RWPE2 (cell line): ENCODE measurements at places on chromosomes 16 and 17.
A peak's percentile ranks its signal among the peaks of the same experiment; 100 is the strongest.

- no peak overlapping the region for H3K27ac ChIP-seq
- H3K27me3 ChIP-seq: peaks cover 3% of the 10 kb centered on the region
- H3K4me3 ChIP-seq: no peak overlapping the region
These were observed 5.0 kb upstream of the DNASE1L2 start for GRCh38 chr16:2231016-2231931.

GRCh38 chr17:80415626-80416137 is 715 bp downstream of the ENDOV start:
- H3K4me1 ChIP-seq: peaks cover 3% of the 10 kb centered on the region
- no peaks in the 10 kb centered on the region for H3K27me3 ChIP-seq
- H3K27ac ChIP-seq: peak overlapping the region; percentile 59
- peaks cover 19% of the 10 kb centered on the region; the same call in 1 of the 2 replicates for H3K36me3 ChIP-seq

GRCh38 chr16:88298833-88299745 is 83.7 kb upstream of the ZNF469 start:
- H3K27me3 ChIP-seq: no peaks in the 10 kb centered on the region
- peak; percentile 54 for DNase-seq
- peaks cover 25% of the 10 kb centered on the region for H3K4me1 ChIP-seq

- no peaks in the 10 kb centered on the region for H3K27me3 ChIP-seq
- H3K4me1 ChIP-seq: peaks cover 23% of the 10 kb centered on the region
- H3K27ac ChIP-seq: peak within 1 kb of the TSS; percentile 78
- H3K36me3 ChIP-seq: peaks cover 35% of the 10 kb centered on the region
These were observed at the start of gene NMRAL1 for GRCh38 chr16:4474192-4474961. Gene NMRAL1 (minus strand): TSS chr16:4474625. CDS start chr16:4474132, 493 bp downstream.

DNA sequence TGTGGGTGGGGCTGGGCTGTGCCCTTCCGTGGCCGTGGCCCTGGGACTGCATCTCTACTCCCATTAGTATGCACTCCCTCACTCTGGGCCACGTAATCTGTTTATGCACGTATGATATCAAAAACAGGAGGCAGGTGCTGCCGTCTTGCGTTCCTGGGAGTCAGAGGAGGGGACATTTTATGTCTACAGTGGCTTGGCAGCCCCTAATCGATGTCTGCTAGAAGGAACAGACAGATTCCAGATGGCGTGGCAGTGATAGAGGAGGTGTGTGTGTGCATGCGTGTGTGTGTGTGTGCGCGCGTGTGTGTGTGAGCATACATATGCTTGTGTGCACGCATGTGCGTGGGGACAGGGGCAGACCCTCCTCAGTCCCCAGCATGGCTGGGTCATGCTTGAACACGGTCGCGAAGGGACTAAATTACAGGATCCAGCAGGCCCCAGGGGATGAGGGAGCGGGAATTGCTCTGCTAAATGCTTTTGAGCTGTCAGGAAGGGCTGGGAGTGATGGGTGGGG is 44.7 kb downstream of the SREBF1 start:
- no peak overlapping the region for H3K4me3 ChIP-seq
- H3K27ac ChIP-seq: no peak overlapping the region
- H3K4me1 ChIP-seq: no peaks in the 10 kb centered on the region
- peaks cover 35% of the 10 kb centered on the region for H3K36me3 ChIP-seq
- DNase-seq: no peak

GRCh38 chr16:2350500-2350899 is 10.0 kb upstream of the ABCA3 start:
- H3K36me3 ChIP-seq: no peaks in the 10 kb centered on the region
- no peak for DNase-seq
- peaks cover 4% of the 10 kb centered on the region for H3K4me1 ChIP-seq
- no peaks in the 10 kb centered on the region for H3K27me3 ChIP-seq
- H3K27ac ChIP-seq: no peak overlapping the region

DNA sequence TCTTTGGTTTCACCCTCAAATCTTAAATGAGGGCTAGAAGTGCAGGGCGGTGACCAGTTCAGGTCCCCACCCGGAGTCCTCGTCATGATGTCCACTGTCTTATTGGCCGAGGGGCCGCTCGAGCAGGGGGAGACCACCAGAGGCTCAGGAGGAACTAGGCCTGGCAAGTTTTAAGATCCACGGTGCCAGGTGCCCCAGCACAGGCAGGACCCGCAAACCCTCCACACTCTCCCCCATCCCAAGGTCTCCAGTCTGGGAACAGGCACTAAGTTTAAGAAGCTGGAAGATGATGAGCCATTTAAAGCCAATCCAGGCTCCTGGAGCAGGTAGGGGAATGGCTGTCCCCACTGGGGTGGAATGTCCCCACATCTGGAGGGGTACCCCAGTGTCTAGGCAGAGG is 4.1 kb downstream of the DLX3 start:
- H3K27me3 ChIP-seq: peaks cover 10% of the 10 kb centered on the region
- no peak overlapping the region for H3K4me3 ChIP-seq
- H3K27ac ChIP-seq: no peak overlapping the region
- no peak for DNase-seq
- H3K4me1 ChIP-seq: peaks cover 16% of the 10 kb centered on the region
- H3K36me3 ChIP-seq: no peaks in the 10 kb centered on the region

DNA sequence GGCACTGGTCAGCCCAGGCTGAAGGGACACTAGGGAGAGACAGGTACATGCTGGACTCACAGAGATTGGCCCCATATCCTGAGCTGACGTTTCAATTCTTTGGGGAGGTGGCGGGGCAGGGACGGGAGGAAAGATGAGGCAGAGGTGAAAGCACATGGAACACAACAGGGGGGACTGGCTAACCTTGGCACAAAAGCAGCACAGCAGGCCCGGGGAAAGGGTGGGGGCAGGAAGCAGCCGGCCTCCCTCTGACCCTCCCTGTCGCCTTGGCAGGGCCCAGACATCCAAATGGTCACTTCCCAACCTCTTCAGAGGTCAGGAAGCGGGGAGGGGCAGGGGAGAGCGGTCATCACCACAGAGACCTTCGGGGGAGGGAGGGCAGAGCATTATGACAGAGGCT is 6.6 kb downstream of the VAT1 start:
- no peak overlapping the region for H3K4me3 ChIP-seq
- H3K4me1 ChIP-seq: no peaks in the 10 kb centered on the region
- no peak overlapping the region for H3K27ac ChIP-seq
- no peak for DNase-seq
- peaks cover 25% of the 10 kb centered on the region for H3K36me3 ChIP-seq

DNA sequence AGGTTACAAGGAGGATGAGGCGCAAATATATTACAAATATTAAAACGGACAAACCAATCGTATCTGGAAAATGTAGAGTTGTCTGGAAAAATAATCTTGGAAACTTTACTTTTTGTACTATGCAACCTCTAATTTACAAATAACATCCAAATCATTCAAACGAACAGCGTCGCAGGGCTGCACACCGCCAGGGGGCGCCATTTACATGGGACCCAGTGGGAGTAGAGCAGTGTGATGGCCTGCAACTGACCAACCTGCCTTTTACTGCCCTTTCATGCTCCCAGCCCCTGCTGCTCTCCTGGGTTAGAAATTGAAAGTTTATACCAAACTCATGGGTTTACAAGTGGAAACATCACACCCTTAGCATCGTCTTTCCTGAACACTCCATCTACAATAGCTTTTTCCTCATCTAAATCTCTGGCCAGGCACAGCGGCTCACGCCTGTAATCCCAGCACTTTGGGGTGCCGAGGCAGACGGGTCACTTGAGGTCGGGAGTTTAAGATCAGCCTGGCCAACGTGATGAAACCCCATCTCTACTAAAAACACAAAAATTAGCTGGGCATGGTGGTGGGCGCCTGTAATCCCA is 10.0 kb downstream of the PITPNC1 start:
- peaks cover 26% of the 10 kb centered on the region for H3K4me1 ChIP-seq
- H3K36me3 ChIP-seq: peaks cover 23% of the 10 kb centered on the region
- peak overlapping the region; percentile 88 for H3K27ac ChIP-seq
- no peak overlapping the region for H3K4me3 ChIP-seq

GRCh38 chr16:81888520-81889394 is 109.7 kb downstream of the PLCG2 start:
- H3K4me1 ChIP-seq: no peaks in the 10 kb centered on the region
- no peak overlapping the region for H3K4me3 ChIP-seq
- H3K27ac ChIP-seq: no peak overlapping the region

DNA sequence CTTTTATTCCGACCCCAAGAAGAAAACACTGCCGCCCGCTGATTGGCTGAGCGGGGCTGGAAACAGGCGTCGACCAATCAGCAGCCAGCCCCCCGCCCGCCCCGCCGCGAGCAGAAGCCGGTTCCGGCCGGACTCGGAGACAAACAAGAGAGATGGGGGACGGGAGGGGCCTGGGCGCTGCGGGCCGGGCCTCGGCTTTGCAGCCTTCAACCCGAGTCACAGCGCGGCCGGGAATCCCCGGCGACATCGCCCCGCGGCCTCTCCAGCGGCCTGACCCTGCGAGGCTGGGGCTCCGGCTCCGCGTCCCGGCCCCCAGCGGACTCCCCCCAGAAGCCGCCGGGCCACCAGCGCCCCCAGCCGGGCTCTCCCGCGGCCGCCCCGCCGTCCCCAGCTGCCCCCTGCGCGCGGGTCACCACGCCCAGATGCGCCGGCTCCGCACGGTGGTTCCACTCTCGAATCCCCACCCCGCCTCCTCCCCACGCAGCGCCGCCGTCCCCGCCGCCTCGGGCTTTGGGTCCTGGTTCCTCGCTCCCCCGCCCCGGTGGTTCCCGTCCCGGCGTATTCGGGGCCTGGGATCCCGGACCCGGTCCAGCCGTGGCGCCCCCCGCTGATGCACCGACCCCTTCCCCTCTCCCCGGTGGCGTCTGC is 346 bp upstream of the SLC43A2 start:
- DNase-seq: peak; percentile 96
- peak overlapping the region; percentile 67 for H3K27ac ChIP-seq
- no peaks in the 10 kb centered on the region for H3K4me1 ChIP-seq
- peaks cover 9% of the 10 kb centered on the region; the same call in 1 of the 2 replicates for H3K36me3 ChIP-seq
- H3K27me3 ChIP-seq: no peaks in the 10 kb centered on the region

DNA sequence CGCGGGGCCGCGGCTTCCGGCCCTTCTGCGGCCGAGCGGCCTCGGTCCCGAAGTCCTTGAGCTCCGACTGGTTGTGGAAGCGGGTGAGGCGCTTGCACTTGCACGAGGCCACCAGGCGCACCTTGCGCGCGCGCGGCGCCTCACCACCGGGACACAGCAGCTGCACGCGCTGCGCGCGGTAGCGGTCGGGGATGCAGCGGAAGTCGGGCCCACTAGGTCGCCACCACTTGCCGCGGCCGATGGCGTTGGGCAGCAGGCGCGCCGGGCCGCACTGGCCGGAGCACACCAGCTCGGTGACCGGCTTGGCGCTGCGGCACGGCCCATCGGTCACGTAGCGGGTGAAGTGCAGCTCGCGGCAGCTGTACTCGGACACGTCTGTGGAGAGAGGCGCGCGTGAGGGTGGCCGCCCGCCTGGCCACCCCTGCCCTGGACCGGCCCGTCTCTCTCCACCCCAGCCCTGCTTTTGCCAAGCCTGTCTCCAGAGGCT is 3.2 kb downstream of the SOST start:
- peaks cover 13% of the 10 kb centered on the region for H3K27me3 ChIP-seq
- H3K4me3 ChIP-seq: no peak overlapping the region
- no peak overlapping the region for H3K27ac ChIP-seq
- H3K36me3 ChIP-seq: no peaks in the 10 kb centered on the region
- DNase-seq: no peak

DNA sequence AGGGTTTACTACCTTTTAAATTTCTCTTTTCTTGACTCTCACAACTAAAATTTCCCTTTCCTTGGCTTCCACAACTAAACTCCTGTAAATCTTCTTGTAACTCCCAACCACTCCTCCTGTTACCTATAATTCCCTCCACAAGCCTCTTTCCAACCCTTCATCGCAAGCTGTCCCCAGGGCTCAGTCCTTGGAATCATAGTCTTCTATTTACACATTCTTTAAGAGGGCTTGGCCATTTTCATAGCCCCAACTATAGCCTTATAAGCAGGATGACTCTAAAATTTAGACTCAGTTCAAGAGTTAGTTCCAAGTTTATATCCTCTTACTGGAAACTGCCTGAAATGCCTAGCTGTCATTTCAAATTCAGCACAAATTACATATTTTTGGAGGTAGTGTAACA is 23.9 kb downstream of the GLG1 start:
- no peak overlapping the region for H3K27ac ChIP-seq
- H3K4me3 ChIP-seq: no peak overlapping the region

DNA sequence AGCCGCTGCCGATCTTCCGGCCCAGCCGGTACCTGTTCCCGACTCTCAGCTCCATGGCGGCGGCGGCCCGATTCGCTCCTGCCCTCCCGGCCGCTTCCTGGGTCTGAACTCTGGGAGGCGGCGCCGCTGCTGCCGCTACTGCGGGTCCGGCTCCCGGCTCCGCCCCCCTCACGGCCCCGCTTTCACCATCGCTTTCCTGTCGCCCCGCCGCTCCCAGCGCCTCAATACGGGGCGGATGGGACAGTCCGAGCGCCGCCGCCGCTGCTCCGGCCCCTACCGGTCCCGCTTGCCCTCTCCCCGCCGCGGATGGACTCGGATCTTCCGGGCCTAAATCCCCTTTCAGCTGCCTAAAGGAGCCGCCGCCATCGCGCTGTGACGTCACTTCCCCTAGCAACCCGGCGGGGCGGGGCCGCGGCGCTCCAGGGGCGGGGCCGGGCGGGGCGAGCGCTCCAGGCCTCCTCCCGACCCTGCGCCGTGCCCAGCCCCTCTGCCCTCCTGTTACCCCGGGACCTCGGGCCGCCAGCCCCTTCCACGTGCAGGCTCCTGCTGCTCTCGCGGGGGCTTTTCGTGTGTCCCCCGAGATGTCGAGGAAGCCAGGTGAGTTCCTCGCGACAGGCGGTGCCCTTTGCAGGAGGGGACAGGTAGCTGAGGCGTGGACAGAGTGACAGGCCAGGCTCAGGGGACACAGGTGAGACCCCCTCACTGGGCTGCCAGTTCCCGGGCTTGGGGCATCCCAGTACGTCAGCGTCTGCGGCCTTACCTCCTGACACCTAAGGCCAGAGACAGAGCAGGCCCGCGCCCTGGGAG is at the start of gene CSNK1D:
Gene CSNK1D, minus strand, starts transcription at position 374 of the 807 bp plus-strand sequence. Its CDS starts 319 bp downstream, at position 55.
- H3K27ac ChIP-seq: peak within 1 kb of the TSS; percentile 92
- H3K4me1 ChIP-seq: peaks cover 31% of the 10 kb centered on the region
- peak; percentile 91 for DNase-seq
- H3K4me3 ChIP-seq: peak within 1 kb of the TSS; percentile 55
- no peaks in the 10 kb centered on the region for H3K27me3 ChIP-seq

GRCh38 chr16:24516900-24517669 is 22.3 kb upstream of the RBBP6 start:
- no peak for DNase-seq
- H3K27ac ChIP-seq: no peak overlapping the region
- no peak overlapping the region for H3K4me3 ChIP-seq
- H3K36me3 ChIP-seq: no peaks in the 10 kb centered on the region
- H3K4me1 ChIP-seq: peaks cover 5% of the 10 kb centered on the region
- H3K27me3 ChIP-seq: no peaks in the 10 kb centered on the region

GRCh38 chr17:40961591-40961990 is 5.2 kb downstream of the KRT39 start:
- H3K4me3 ChIP-seq: no peak overlapping the region
- DNase-seq: no peak
- H3K4me1 ChIP-seq: peaks cover 25% of the 10 kb centered on the region
- H3K36me3 ChIP-seq: no peaks in the 10 kb centered on the region
- H3K27me3 ChIP-seq: no peaks in the 10 kb centered on the region
- H3K27ac ChIP-seq: no peak overlapping the region

GRCh38 chr16:1331712-1332617 is 1.5 kb upstream of the BAIAP3 start:
- peaks cover 6% of the 10 kb centered on the region for H3K4me1 ChIP-seq
- no peaks in the 10 kb centered on the region for H3K36me3 ChIP-seq
- H3K4me3 ChIP-seq: no peak overlapping the region
- H3K27ac ChIP-seq: no peak overlapping the region

GRCh38 chr16:401468-402348 is at the start of gene DECR2:
Gene DECR2 (plus strand): TSS chr16:401885. CDS start chr16:401964, 79 bp downstream.
- H3K27ac ChIP-seq: peak within 1 kb of the TSS; percentile 66
- peaks cover 6% of the 10 kb centered on the region; the same call in 1 of the 2 replicates for H3K36me3 ChIP-seq
- peak within 1 kb of the TSS; percentile 90 for H3K4me3 ChIP-seq

GRCh38 chr17:74212209-74212912 is 1.0 kb upstream of the TTYH2 start:
- H3K36me3 ChIP-seq: peaks cover 37% of the 10 kb centered on the region
- H3K27ac ChIP-seq: no peak overlapping the region
- no peaks in the 10 kb centered on the region for H3K27me3 ChIP-seq
- H3K4me1 ChIP-seq: peaks cover 20% of the 10 kb centered on the region
- H3K4me3 ChIP-seq: peak overlapping the region; percentile 34
